Mesothelial cell of epicardium (in vitro differentiated cells): ENCODE measurements at places on chromosomes 6 and 20. TPM values are rescaled to one million over a fixed set of nuclear protein-coding genes. Genes with fewer than 3 reads are reported as not detected.

Gene LIN28B
- 18.1 to 19.7 TPM (median 19.3 TPM) in 3 replicates for total RNA-seq

- DNase-seq: no peak
Observed at GRCh38 chr6:158408552-158409130, 96.4 kb downstream of the TULP4 start.

GRCh38 chr6:15331143-15331542, 85.3 kb downstream of the JARID2 start:
- no peak for DNase-seq

DNA sequence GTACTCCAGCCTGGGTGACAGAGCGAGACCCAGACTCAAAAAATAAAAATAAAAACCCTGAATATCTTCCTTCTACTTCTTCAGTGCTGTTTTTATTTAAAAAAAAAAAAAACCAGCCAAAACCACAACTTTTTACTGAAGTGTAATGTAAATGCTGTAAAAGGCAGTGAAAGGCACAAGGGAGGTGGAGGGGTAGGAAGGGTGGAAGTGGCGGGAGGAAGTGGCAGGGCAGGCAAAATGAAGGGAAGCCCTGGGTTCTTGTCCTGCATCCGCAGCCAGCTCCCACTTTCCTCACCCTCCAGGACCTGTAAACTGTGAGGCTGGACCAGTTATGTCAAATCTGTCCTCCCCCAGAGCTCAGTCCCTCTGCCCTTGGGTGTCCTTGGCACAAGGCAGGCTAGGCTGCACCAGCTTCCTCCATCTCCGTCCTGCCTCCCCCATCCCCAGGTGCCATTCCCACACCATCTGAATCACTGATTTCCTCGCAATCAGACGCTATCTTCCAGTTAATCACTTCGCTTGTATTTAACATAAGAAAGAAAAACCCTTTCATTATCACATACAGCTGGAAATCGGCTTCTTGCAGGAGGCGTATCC, 13.7 kb upstream of the PANK2 start:
- no peak for DNase-seq

DNA sequence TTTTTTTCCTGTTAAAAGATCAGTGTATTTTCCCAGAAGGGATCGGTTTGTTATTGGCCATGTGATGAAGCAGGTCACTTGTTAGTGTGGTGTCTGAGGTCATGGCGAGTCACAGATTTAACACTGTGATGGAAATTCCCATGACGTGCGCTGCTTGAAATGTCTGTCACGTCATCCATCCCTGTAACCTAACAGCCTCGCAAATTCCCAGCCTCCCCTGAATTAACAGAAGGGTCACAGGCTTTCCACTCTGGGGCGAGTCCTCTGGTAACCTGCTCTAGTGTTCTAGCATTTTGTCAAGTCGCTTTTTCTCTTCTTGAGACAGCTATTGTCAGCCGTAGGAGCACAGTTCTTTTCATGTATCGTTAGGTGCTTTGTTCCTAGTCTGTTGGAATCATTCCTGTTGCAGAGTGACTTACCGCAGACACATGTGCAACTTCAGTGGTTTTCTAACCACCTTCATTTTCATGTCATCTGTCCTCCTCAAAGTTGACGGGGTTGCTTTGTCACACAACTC, 137.2 kb downstream of the MAP3K4 start:
- no peak for DNase-seq

DNA sequence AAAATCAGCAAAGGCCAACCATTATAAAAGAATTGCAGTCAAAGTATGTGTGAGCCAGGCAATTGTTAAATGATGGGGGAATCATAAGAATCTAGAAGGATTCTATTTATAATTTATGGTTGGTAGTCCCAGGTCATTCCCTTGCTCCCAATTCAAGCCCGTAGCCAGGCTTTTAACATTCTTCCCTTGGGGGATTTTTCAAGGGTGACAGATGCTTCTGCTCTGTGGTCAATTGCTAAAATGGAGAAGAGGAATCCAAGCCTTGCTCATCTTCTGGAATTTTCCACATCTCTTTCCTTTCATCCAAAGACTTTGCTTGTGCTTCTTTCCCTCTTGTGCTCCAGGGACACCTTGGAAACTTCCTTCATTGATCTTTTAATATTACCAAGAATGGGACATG, 18.0 kb upstream of the BCAS1 start:
- DNase-seq: no peak

Gene MAS1
- not detected in 3 replicates for total RNA-seq

GRCh38 chr6:131744432-131745287, 33.8 kb upstream of the CTAGE9 start:
- DNase-seq: no peak
